ENCODE measurements at places on chromosomes 16 and 17.
A peak's percentile ranks its signal among the peaks of the same experiment; 100 is the strongest.

DNA sequence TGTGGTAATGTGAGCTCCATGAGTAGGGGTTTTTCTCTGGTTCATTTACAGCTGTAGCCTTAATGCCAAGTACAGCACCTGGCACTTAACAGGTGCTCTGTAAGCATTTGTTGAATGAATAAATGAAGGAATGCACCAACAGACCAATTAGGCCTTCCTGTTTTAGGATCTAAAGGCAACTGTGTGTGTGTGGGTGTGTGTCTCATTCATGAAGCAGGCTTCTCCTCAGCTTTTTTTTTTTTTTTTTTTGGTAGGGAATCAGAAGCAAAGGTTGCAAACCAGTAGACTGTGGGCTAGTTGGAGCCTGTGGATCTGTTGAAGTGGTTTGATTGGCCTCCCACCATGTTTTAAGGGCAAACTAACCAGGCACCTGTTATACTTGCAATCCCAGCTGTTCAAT, 48.1 kb downstream of the HS3ST2 start:
- DNase-seq = no peak

GRCh38 chr16:88888057-88888456, 21.6 kb upstream of the PABPN1L start:
- no peak for DNase-seq

GRCh38 chr17:194828-195602, 13.6 kb upstream of the DOC2B start:
- DNase-seq = no peak

GRCh38 chr17:2028234-2028614, 1.7 kb upstream of the DPH1 start:
- no peak for DNase-seq

DNA sequence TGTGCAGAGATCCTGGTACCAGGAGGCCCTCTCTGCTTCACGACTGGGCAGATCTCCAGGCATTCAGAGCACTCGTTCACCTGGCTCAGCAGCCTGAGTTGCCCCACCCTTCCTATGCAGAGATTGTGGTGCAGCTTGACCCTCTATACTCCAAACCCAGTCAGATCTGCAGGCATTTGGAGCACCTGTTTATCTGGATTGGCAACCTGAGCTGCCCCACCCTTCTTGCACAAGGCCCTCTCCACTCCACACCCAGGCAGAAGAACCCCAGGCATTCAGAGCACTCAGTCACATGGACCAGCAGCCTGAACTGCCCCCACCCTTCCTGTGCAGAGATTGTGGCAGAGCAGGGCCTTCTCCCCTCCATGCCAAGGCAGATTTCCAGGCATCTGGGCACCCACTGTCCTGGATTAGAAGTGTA, 88.4 kb upstream of the CDH5 start:
- DNase-seq = no peak

DNA sequence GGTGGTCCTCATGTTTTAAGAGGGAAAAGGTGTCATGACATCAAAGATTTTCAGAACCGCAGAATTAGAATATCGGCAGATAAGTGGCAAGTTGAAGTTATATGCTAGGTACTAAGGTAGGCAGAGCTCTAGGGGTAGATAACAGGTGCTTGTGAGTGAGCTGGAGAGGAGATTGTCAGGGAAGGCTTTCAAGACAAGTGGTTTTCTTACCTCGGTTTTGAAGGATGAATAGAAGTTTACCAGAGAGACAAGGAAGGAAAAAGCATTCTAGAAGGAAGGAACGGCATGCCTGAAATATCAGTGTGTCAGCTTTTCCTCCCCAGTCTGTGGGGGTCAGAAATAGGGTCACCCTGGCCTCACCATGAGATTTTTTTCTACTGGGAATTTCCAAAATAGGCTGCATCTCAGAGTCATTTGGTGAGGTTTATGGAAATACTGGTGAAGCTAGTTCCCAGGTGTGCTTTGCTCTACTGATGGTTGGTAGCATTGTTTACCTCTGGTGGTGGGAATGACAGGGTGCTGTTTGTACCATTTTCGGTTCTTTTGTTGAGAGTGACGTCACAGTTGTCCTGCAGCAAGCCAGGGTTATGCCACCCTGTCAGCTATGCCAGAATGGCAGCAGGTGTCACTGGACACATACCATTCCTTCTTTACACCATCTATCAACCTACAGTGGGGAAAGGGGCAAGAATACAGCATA, 112.5 kb downstream of the MSI2 start:
- no peak for DNase-seq

DNA sequence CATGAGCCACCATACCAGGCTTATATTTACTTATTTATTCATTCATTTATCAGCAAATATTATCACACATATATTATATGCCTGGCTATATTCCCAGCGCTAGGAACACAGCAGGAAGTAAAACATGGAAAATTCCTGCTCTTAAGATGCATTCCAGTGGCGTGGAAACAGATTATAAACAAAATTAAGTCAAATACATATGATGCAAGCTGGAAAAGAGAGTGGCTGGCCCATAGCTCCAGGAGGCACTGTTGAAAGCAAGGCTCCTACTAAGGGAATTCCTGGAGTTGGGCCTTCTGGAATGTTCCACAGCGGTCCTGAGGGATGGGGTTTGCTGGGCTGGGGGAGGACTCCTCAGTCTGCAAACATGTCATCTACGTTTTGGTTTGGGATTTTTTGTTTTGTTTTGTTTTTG, 18.4 kb downstream of the ADCY9 start:
- no peak for DNase-seq

- DNase-seq = no peak
Observed at GRCh38 chr17:57861000-57861789, 11.4 kb upstream of the MRPS23 start.

- no peak for DNase-seq
Observed at GRCh38 chr16:48112600-48112999, 43.2 kb downstream of the ABCC12 start.

- DNase-seq = no peak
Observed at GRCh38 chr17:31386542-31387075, 4.9 kb upstream of the RAB11FIP4 start.

GRCh38 chr17:72618001-72618509, 474.4 kb downstream of the SLC39A11 start:
- no peak for DNase-seq

GRCh38 chr17:12423337-12423736, 242.4 kb upstream of the MYOCD start:
- no peak for DNase-seq

GRCh38 chr16:1221628-1222552, 3.2 kb downstream of the TPSG1 start:
- DNase-seq = no peak

DNA sequence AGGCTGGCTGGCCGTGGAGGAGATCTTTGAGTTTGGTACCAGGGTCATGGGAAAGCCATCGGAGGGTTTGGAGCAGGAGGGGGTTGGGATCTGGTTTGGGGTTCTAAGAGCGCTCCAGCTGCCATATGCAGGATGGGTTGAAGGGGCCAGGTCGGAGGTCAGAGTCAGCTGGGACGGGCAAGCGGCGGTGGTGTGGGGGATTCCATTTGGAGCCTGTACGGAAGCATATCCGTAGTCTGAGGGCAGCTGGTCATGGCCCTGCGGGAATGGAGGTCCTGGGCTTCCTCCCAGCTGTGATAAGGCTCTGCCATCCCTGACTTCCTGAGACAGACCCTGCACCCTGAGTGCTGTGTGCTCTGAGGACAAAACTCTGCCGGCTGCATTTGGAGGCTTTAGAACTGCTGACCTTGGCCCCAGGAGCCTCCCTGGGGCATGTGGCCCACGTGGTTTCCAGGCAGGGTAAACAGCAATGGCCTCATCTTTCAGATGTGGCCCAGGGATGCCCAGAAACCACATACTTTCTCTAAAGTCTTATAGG, 46.5 kb downstream of the ATP2C2 start:
- no peak for DNase-seq

DNA sequence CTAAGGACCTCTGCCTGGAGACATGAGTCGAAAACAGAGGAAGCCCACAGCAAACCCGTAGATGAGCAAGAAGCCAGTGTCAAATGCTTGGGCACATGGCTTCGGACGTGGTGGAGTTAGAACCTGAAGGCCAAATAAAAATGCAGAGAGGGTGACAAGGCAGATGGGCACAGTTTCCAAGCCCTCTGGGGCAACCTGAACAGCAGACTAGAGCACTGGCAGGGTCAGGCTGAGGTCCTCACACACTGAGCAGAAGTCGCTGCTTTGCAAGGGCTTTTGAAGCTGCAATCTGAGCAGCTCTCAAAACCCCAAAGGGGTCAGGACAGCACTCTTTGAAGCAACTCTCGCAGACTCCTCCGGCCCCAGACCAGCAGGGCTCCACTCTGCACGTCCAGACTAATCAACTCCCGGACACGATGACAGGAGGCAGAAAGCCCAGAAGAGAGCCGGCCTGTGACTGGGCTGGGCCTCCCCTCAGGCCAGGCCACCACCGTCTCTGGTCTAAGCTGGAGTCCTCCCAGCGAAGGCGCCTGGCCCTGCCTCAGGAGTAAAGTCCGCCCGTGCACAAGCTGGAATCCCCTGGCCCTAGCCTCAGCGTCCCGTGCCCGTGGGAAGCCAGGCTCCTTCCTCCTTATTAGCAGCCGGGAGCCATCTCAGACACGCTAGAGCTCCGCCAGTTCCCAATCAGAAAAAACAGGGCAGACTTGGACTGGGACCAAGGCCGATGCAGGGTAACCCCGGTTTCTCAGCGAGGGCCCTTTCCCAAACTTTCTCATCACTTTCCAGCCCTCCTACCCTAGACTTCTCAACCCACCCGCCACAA, 924 bp downstream of the SMARCD2 start:
- DNase-seq = no peak

- peak; percentile 19 for DNase-seq
Observed at GRCh38 chr17:17568772-17569195, 22.7 kb downstream of the PEMT start.

DNA sequence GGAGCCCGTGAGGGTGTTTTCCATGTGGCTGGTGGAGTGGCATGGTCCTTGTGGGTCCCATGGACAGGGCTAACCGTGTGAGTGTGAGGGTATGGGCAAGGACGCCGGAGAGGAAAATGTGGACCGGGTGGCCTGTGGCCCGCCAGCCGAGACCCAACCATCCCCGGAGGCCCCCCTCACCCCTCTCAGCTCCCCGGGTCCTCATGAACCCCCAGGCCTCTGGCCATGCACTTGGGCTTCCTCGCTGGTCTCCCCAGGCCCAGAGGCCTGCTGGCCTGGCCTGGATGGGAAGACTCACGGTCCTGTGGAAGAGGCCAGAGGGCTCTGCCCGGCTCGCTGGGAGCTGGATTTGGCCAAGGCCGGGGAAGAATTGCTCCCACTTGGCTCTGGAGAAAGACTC, 13.1 kb downstream of the RAP1GAP2 start:
- no peak for DNase-seq

DNA sequence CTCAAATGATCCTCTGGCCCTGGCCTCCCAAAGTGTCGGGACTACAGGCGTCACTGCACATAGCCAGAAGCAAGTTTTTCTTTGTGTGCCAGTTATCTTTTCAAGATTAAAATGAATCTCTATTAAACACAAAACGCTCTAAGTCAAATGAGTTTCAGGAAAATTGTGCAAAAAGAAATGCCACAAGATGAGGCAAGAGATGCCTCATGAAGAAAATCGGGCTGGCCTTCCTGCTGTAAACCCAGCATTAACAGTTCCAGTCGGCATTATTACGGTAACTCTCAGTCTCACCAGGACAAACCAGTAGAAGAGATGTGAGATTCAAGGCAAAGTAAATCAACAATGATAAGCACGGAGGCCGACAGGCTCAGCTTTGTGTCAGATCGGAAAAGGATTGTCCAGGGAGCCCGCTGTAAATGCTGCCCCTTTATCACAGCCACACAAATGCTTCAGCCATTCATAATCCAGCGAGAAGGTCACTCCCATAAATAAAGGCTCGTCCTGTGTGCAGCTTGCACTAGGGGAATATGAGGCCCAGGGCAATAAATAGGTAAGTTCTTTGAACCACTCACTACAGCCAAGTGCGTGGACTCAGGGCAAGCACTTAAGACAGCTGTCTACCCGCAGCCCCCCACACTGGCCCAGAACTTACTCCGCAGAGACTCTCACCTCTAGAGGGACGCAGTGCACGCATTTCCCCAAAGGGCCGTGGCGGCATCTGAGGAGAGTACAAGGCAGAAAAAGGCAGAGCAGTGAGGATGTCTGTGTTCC, 27.2 kb downstream of the NPLOC4 start:
- DNase-seq = no peak

GRCh38 chr16:7745276-7745675, 412.6 kb downstream of the RBFOX1 start:
- DNase-seq = no peak

- no peak for DNase-seq
Observed at GRCh38 chr16:46627746-46628145, 6.6 kb upstream of the SHCBP1 start.

GRCh38 chr16:1543085-1543896, 9.8 kb downstream of the TMEM204 start:
- DNase-seq = no peak

DNA sequence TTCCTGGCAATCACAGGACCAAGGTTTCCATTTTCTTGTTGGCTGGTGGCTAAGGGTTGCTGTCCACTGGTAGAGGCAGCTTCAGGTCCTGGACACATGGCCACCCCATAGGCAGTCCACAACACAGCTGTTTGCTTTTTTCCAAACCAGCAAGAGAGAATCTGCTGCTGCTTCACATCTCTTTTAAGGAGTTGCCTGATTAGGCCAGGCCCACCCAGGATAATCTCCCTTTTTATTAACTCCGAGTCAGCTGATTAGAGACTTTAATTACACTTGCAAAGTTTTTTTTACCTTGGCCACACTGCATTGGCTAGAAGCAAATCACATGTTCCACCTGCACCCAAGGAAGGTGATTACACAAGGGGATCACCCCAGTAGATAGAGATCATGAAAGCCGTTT, 106.6 kb upstream of the IRX6 start:
- no peak for DNase-seq

DNA sequence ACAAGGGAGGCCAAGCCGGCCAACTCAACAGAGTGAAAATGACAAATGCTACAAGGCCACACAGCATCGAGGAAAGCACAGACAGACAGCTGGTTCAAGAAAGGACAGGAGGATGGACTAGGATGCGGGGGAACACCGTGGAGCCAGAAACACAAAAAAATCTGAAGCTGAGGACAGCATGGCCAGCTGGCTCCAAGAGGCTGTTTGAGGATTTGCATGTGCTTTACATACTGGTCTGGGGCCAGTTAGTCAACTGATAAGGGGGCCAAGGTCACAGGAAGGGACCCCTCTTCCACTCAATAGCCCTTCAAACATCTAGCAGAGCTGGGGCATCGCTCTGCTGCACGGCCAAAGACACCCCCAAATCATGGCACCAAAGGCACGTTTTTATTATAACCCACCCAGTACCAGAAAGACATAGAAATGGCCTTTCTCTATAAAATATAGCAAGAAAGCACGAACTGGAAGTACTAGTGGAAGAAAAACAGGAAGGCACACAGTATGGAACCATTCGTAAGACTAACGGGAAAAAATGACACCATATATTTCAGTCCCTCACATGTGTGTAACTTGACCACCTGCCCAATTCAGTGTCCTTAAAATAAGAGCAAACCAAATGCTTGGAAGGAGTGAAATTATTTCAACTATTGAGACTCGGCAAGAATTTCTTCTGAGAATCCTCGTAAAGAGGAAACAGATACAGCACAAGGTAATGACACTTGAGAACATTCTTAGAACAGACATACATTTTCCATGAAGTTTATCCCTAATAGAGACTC, 7.8 kb upstream of the SRL start:
- DNase-seq = no peak
